ENCODE measurements at places on chromosomes 16 and 17. TPM values are rescaled to one million over a fixed set of nuclear protein-coding genes. Genes with fewer than 3 reads are reported as not detected.

The BLMH gene
- total RNA-seq, result 47.0 TPM

The MBTPS1 gene
- total RNA-seq, result 37.5 TPM

The TBC1D3C gene
- 0.21 TPM for total RNA-seq

DNA sequence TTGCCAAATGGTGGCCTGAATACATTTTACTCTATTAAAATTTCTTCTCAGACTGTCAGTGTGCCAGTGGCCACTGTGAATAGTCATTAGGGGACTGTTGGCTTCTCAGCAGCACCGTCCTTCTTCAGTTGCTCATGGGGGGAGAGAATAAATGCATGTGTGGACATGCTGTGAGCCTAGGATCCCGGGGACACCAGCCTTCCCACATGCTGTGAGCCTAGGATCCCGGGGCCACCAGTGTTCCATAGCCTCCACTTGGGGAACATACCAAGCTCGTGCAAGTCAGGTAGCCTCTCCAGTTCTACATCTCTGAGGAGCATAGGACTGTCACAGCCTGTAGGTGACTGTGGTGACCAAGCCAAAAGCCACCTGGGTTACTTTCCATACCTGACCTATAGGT lies 51.5 kb downstream of the BANP start:
- H3K4me3 ChIP-seq, result no peak overlapping the region
- no peaks in the 10 kb centered on the region for H3K4me1 ChIP-seq
- no peak for DNase-seq

DNA sequence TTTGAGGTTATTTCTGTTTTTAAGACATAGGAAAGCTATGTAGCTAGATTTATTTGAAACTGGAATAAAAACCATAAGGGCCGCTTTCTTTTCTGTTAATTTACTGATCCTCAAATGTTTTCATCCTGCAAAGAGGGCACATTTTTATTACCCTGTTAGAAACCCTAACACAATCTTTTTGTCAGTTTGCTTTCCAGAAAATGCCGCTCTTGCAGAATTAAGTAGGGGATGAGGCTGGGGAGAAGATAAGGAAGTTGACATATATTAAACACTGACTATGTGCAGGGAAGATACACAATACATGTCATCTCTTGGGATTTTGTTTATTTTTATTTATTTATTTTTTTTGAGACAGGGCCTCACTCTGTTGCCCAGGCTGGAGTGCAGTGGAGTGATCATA lies 15.7 kb downstream of the USP43 start:
- no peak overlapping the region for H3K4me3 ChIP-seq
- no peaks in the 10 kb centered on the region for H3K4me1 ChIP-seq
- H3K27ac ChIP-seq, result no peak overlapping the region

The KRTAP4-5 gene
- total RNA-seq, result not detected

DNA sequence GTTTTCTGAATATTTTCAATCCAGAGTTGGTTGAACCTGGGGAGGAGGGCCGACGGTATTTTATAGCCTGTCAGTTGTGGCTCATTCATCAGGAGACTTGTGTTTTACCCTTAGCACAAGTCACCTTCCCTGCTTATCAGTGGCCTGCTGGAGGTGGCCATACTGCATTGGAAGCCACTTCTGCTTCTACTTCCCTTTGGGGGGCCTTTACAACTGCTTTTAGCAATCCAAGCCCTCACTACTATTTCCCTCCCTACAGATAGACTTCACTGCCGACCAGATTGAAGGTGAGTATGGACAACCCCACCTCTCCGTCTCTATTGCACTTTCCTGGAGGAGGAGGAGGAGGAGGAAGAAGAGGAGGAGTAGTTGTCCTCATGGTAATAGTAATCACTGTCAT lies 4.4 kb downstream of the MYL4 start:
- peaks cover 14% of the 10 kb centered on the region for H3K4me1 ChIP-seq
- DNase-seq, result no peak
- H3K27me3 ChIP-seq, result no peaks in the 10 kb centered on the region
- no peaks in the 10 kb centered on the region for H3K36me3 ChIP-seq
- no peak overlapping the region for H3K4me3 ChIP-seq

The PROCA1 gene
- 4.5 TPM for total RNA-seq

The C1QTNF1 gene
- 0.38 TPM for total RNA-seq

- no peak for DNase-seq
- no peak overlapping the region for H3K27ac ChIP-seq
- no peaks in the 10 kb centered on the region for H3K27me3 ChIP-seq
- H3K4me1 ChIP-seq, result no peaks in the 10 kb centered on the region
Observed at GRCh38 chr17:50805486-50805885, 29.9 kb upstream of the WFIKKN2 start.

- no peak overlapping the region for H3K27ac ChIP-seq
- peaks cover 64% of the 10 kb centered on the region for H3K27me3 ChIP-seq
- peaks cover 33% of the 10 kb centered on the region for H3K4me1 ChIP-seq
- peak overlapping the region; percentile 23 for H3K4me3 ChIP-seq
- DNase-seq, result peak; percentile 87
Observed at GRCh38 chr17:79810130-79811010, 13.5 kb upstream of the CBX8 start.

GRCh38 chr17:77821114-77821513 lies 137.4 kb upstream of the TNRC6C start:
- no peak overlapping the region for H3K4me3 ChIP-seq
- peak; percentile 24 for DNase-seq
- H3K36me3 ChIP-seq, result no peaks in the 10 kb centered on the region
- H3K27ac ChIP-seq, result no peak overlapping the region
- H3K27me3 ChIP-seq, result no peaks in the 10 kb centered on the region

- peaks cover 17% of the 10 kb centered on the region for H3K4me1 ChIP-seq
- H3K36me3 ChIP-seq, result no peaks in the 10 kb centered on the region
- DNase-seq, result peak; percentile 66
- H3K27me3 ChIP-seq, result no peaks in the 10 kb centered on the region
- peak overlapping the region; percentile 93 for H3K4me3 ChIP-seq
Observed at GRCh38 chr16:84144209-84144858, 643 bp downstream of the HSDL1 start.

GRCh38 chr17:83137523-83137922 lies 58.1 kb downstream of the METRNL start:
- H3K27me3 ChIP-seq, result peaks cover 3% of the 10 kb centered on the region
- H3K36me3 ChIP-seq, result no peaks in the 10 kb centered on the region
- DNase-seq, result no peak
- no peaks in the 10 kb centered on the region for H3K4me1 ChIP-seq
- H3K4me3 ChIP-seq, result no peak overlapping the region

DNA sequence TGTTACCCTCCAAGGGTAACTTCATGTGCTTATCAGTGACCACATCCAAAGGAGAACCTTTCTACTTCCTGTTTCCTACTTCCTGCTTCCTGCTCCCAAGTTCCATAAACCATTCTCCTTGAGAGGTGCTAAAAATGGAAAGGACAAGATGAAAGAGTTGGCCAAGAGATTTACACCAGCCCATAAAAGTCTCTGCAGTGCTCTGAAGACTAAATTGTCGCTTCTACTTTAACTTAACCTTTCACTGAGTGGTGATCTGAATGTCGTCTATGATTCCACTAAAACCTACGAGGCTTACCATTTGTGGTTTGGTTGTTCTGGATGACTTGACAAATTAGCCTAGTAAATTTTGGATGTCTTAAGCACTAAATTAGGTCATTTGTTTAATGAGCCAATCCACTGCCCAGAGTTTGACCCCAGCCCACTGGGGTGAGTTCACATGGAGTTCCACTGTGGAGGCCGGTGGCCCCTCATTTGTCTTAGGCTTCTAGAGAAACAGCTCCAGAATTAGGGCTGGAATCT lies 333.1 kb downstream of the FOXL1 start:
- peaks cover 3% of the 10 kb centered on the region for H3K27me3 ChIP-seq
- no peak overlapping the region for H3K27ac ChIP-seq
- H3K4me3 ChIP-seq, result no peak overlapping the region
- no peaks in the 10 kb centered on the region for H3K4me1 ChIP-seq
- no peak for DNase-seq

The CHD9NB gene
- 0.12 TPM for total RNA-seq

DNA sequence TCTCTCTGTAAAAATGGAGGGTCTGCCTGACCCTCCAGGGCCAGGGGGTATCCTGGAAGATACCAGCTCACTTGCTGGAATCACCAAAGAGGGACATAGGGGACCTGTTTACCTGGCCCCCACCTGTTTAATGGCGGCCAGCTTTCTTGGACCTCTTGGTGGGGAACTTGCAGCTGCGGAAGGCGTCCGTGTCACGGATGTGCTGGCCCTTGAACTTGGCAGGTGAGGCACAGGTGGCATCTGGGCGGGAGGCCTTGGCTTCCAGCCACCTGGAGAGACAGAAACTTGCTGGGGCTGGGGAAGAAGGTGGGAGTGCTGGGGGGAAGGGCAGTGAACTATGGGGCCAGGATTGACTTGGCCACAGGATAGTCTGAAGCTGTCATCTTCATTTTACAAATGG lies 3.5 kb downstream of the CHAD start:
- H3K27ac ChIP-seq, result no peak overlapping the region
- H3K27me3 ChIP-seq, result peaks cover 15% of the 10 kb centered on the region
- peaks cover 8% of the 10 kb centered on the region for H3K4me1 ChIP-seq
- no peak overlapping the region for H3K4me3 ChIP-seq
- DNase-seq, result no peak
